ENCODE measurements at places on chromosomes 11 and 22. TPM values are rescaled to one million over a fixed set of nuclear protein-coding genes. Genes with fewer than 3 reads are reported as not detected.
A peak's percentile ranks its signal among the peaks of the same experiment; 100 is the strongest.

- no peak for DNase-seq
These were observed 284.7 kb downstream of the ST3GAL4 start for GRCh38 chr11:126640186-126640585.

DNA sequence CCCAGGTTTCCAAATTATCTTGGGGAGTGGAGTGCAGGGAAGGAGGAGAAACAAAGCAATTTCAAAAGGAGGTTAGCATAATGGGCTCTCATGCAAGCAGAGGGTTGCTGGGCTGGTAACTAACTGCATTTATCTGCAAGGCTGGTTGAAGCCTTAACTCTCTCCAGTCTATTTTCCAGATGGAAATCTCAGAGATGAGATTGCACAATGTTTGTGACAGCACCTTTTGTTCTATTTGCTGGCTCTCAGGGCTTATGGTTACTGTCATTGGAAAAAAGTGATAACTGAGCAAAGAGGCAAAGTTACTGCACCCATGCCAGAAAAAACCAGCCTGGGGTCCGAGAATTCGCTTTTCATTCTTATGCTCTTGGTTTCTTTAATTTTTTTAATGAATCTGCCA is 33.2 kb downstream of the ABCC8 start:
- no peak for DNase-seq

DNA sequence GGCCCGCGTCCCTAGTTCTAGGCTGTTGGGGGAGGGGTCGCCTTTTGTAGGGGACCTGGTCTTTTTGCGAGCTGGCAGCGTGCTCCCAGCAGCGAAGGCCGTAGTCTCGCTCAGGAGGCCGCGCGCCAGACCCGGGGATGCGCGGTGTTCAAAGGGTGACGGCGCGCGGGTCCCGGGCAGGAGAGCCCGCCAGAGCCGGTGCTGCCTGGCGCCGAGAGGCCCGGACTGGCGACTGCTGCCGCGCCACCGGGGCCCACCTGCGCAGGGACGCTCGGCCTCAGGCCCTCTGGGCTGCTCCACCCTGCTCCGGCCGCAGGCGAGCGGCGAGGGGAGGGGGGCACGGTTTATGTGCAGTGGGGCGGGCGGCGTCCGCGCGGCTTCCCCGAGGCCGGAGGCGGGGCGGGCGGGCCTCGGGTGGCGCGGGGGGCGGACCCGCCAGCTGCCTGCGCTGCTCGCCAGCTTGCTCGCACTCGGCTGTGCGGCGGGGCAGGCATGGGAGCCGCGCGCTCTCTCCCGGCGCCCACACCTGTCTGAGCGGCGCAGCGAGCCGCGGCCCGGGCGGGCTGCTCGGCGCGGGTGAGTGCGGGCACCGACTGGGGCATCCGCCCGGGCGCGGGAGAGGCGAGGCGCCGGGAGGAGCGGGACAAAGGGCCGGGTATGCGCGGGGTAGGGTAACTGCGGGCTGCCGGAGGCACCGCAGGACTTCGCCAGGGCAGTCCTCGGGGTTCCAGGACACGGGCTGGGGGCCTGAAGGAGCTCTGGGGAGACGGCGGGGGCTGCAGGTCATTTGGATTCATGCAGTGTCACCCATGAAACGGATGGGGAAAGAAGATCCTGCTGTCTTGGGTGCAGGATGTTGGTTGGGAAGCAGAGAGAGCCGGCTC is at the start of gene PRSS23:
TSS of gene PRSS23 (plus strand) at position 467 of the 884 bp plus-strand sequence. CDS start 7,102 bp downstream, outside the sequence.
- peak; percentile 49 for DNase-seq

DNA sequence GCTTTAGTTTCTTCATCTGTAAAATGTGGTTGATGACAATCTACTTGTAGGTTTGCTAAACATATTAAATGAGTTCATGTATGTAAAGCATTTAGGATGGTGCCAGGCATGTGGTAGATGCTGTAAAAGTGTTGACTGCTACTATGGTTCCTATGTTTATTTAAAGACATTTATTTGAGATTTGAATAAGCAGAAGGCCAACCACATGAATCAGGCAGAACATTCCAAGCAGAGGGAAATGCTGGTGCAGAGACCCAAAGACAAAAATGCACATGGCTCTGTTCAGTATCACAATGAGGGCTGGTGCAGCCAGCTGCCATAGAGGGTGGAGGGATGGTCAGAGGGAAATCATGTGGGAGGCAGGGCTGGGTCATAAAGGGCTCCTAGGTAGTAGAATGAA is 156.2 kb upstream of the PDGFD start:
- peak; percentile 34 for DNase-seq

GRCh38 chr11:118216621-118217481 is 8.0 kb downstream of the JAML start:
- DNase-seq, result no peak

- no peak for DNase-seq
These were observed 211.8 kb downstream of the TENM4 start for GRCh38 chr11:79229047-79229446.

GRCh38 chr11:27931770-27932169 is 176.2 kb downstream of the KIF18A start:
- no peak for DNase-seq

The RFPL1 gene
- not detected for total RNA-seq

The OAF gene
- 39.4 TPM for total RNA-seq
